ENCODE measurements at places on chromosomes 2 and 18.

- DNase-seq: no peak
These were observed 46.4 kb downstream of the GAD1 start for GRCh38 chr2:170863087-170863486.

GRCh38 chr2:156565066-156565710 is 129.0 kb downstream of the GPD2 start:
- DNase-seq: peak; percentile 62

DNA sequence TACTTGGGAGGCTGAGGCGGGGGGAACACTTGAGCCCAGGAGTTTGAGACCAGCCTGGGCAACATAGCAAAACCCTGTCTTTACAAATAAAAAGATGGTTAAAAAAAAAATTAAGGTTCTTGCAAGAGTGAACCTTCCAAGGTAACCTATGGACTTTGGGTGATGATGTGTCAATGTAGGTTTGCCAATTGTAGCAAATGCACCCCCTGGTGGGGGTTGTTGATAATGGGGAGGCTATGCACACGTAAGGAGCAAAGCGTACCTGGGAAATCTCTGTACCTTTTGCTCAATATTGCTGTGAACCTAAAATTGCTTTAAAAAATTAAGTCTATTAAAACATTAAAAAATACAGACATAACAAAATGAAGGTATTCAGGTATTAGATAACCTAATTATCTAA is 70.4 kb downstream of the CWC22 start:
- DNase-seq: peak; percentile 9

GRCh38 chr2:210617732-210618330 is 61.4 kb downstream of the CPS1 start:
- DNase-seq: peak; percentile 41

GRCh38 chr2:29363111-29363510 is 247.9 kb downstream of the CLIP4 start:
- DNase-seq: no peak

DNA sequence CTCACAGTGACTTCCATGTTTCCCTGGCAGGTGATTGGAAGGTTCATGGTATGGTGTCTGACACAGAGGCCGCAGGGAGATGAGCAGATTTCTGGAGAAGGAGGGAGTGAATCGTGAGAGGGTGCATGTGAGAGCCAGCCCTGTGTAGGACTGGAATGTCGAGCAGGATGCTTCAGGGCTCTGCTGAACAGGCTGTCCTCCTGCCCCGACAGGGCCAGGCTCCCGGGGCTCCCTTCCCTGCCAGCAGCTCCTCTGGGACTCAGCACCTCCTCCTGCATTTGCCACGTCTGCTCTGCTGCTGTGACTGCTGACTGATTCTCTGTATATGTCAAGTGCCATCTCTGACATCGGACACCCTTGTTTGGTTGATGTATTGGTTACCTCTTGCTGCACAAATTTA is 38.5 kb upstream of the INHBB start:
- no peak for DNase-seq

- no peak for DNase-seq
These were observed 38.4 kb downstream of the ABCB11 start for GRCh38 chr2:168992591-168993349.

DNA sequence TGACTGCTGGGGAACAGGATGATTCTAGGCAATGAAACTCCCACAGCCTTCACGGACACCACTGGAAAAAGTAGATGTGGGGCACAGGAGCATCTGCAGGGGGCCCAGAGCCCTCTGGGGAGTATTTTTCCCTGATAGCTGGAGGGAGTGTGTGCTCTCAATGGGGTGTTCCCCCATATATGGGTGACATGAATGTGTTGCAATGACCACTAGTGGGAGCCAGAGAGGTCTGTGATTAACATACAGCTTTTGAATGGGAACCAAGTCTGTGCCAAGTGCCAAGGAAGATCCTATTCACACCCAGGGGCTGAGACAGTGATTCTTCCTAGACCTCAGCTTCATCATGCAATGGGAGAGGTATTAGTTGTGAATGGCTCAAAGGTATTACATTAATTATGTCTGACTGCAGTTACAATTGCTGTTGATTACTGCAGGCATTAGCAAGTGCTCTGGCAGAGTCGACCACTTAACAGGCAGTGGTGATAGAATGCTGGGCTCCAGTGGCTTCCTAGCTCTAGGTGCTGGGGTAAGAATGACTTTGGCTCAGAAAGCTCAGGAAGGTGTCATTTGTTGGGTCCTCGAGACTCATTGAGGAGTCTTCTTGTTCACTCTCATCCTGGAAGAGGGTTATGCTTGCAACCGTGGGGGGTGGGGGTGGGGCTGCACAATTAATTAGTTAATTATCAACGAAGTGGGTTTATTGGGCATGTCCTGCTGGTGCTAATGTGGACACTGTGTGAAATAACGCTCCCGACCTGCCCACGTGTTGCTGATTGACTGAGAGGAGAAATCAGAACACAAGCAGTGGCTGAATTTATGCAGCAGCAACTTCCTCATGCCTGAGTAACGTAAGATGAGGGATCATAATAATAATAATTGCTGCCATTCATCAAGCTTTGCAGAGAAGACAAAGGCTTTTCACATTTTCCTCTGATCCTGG is 194.1 kb downstream of the CLIP4 start:
- DNase-seq: peak; percentile 73

DNA sequence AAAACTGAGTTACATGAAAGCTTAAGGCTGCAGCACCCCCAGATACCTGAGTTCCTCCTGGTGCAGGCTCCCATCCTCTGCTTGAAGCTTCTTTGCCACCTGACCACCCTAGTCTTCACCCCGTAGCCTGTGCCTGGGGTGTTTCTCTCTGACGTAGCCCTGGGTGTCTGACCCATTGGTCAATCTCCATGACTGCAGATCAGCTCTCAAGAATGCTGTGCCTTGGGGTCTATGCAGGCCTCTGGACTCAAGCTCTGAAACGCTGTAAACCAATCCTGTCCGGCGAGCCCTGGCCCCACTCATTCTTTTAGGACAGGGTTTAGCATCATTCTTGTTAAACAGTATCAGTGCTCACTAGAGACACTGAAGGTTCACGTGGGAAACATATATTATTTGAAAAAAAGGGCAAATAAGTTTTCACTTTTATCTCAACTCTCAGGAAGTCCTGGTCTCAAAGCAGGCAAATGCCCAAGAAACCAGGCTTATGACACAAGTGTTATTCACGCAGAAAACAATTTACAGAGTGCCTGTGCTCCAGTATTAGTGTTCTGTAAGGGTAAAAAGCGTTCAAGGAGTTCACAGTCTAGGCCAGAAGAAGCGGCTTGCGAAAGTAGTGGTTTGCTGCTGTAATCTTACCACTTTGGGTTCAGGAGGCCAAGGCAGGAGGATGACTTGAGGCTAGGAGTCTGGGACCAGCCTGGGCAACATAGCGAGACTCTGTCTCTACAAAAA is 22.8 kb upstream of the PPP4R1 start:
- no peak for DNase-seq

DNA sequence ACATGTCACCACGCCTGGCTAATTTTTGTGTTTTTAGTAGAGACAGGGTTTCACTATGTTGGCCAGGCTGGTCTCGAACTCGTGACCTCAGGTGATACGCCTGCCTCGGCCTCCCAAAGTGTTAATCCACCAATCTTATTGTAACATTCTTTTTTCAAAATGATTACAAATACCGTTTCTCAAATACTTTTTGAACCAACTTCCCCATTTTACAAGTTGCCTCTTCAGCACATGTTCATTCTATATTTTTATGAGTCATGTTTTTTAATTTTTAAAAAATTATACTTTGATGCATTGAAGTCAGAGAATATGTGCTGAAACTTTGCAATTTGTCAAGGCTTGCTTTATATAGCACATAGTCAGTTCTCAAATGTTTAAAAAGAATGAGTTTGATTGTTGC is 58.2 kb downstream of the QPCT start:
- no peak for DNase-seq

GRCh38 chr2:19504400-19505198 is 146.2 kb upstream of the OSR1 start:
- no peak for DNase-seq

- no peak for DNase-seq
These were observed 30.8 kb upstream of the ST8SIA5 start for GRCh38 chr18:46787674-46788073.

DNA sequence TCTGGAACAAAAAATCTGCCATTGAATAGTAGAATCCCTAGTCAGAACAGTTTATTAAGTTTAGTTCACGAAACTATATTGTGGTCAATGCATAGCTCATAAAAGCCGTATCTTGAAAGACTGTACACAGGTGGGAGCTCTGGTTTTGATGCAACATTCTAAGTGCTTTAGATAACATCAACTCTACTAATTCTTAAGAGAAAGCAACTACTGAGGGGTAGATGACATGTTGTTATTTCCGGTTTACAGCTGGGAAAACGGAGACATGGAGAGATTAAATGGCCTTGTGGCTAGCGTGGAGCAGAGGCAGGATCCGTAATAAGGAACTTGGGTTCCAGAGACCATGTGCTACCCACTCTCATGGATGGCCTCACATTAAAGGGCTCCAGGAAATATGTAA is 4.2 kb upstream of the ITGA6 start:
- DNase-seq: no peak

DNA sequence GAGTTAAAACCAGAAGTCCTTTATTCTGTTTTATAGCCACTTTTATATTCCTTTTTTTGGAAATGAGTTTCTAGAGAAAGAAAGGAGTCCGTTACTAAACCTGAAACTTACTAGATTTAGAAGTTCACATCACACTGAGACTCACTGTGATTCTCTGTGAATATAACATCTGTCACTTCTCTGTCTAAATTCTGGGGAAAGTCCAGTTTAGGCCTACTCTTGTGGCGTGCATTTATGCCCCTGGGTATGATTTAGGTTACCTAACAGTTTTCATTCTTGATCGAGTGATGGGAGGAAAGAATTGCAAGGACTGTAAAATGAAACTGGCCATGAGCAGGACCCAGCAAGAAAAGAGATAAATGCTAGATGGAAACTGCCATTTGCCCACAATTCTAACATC is 449.6 kb downstream of the SPAG16 start:
- DNase-seq: no peak

DNA sequence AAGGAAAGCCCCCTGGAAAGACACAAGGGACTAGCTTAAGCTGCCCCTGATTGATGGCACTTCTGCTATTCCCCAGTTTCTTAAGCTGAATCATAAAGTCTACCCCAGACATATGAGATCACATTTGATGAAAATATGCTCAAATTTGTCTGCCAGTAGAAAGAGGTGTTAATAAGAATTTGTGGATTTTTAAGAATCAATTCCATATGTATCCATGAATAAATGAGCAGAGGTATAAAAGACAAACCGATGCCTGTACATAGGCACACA is 119.9 kb downstream of the CCBE1 start:
- no peak for DNase-seq

DNA sequence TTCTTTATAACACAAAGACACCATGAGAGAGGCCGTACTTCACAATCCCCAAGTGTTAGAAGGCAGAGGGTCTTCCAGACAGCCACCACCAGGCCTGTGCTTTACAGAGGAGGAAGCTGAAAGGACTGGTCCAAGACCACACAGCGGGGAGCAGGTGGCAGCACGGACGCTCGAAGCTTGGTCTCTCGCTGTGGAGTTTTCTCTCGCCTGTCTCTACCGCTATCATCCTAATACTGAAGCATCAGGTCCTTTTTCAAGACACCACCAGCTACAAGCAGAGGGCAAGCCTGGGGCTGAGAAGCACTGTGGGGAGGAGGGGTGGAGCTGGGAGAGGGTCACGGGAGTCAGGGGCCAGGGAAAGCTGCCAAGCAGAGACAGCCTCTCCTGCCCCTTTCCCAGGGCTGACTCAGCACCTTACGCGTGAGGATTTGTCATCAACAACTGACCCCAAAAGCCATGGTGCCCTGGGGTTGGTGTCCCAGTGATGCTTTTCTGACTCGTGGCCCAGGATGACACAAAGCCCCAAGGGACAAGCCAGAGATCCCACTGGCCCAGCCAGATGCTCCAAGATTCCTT is 31.9 kb upstream of the FOSL2 start:
- peak; percentile 60 for DNase-seq

- DNase-seq: no peak
These were observed 495.7 kb downstream of the RIT2 start for GRCh38 chr18:42619771-42620170.

- DNase-seq: no peak
These were observed 22.0 kb downstream of the ADAM17 start for GRCh38 chr2:9533663-9534062.

GRCh38 chr18:70025580-70025979 is 77.9 kb upstream of the CD226 start:
- no peak for DNase-seq

DNA sequence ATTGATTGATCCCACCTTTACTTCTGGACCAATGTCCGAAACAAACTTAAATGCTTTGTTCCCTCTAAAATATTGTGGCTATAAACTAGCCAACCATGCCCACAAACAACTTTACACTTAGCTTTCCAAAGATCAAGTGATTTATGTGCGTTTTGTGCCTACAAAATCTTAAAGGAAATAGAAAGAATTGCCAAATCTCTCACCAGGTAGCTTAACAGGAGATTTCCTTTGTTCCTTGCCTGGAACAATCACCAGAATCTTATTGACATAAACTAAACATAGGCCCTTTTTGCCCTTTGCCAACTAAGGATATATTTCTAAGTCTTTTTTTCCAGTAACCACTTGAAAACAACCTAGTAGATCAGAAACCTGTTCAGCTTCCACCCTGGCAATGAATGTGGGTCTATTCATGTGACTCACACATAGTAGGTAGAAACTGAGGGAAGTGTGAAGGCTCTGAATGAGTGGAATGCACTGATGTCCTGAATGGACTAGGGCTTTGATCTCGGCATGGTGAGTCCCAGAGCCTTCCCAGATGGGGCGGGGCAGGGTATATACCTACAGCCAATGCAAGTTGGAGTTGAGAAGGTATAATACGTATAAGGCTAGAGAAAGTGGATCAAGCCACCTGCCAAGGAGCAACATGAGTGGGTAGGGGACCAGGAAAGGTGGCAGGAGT is 94.6 kb upstream of the PPP1CB start:
- DNase-seq: no peak

- DNase-seq: no peak
These were observed 320.4 kb downstream of the DLGAP1 start for GRCh38 chr18:4134700-4135099.

- DNase-seq: no peak
These were observed 72.5 kb downstream of the GCA start for GRCh38 chr2:162416446-162416845.

- no peak for DNase-seq
These were observed 6.0 kb downstream of the GAREM2 start for GRCh38 chr2:26178746-26179436.

DNA sequence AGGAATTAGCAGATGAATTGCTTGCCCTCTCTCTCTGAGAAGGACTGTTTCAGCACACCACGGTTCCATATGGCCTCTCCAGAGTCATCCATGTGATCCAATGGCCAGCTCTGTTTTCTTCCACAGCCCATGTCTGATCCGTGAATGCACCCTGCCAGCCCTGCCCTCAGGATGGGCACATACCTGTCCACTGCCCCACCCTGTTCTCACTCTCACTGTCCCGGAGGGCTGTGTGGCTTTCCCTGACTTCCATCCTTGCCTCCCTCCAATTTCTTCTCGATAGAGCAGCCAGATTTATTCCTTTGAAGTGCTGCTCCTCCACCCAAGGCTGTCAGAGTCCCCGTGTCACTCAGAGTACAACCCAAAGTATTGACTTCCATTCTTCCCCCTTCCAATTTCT is 343.1 kb downstream of the TGIF1 start:
- DNase-seq: no peak

- peak; percentile 8 for DNase-seq
These were observed 34.3 kb upstream of the RMP24 start for GRCh38 chr18:35938158-35938557.

- DNase-seq: no peak
These were observed 34.5 kb downstream of the RBFA start for GRCh38 chr18:80068571-80069272.
